Stimulated activated CD4-positive, alpha-beta T cell treated with anti-CD3 and anti-CD28 coated beads, Interleukin-1b, Interleukin-23, amount 100 ng/mL, for 1 hour (primary cell): ENCODE measurements at places on chromosomes 7 and 10.

GRCh38 chr7:96034940-96035727 lies 262.8 kb downstream of the DYNC1I1 start:
- no peak for DNase-seq

DNA sequence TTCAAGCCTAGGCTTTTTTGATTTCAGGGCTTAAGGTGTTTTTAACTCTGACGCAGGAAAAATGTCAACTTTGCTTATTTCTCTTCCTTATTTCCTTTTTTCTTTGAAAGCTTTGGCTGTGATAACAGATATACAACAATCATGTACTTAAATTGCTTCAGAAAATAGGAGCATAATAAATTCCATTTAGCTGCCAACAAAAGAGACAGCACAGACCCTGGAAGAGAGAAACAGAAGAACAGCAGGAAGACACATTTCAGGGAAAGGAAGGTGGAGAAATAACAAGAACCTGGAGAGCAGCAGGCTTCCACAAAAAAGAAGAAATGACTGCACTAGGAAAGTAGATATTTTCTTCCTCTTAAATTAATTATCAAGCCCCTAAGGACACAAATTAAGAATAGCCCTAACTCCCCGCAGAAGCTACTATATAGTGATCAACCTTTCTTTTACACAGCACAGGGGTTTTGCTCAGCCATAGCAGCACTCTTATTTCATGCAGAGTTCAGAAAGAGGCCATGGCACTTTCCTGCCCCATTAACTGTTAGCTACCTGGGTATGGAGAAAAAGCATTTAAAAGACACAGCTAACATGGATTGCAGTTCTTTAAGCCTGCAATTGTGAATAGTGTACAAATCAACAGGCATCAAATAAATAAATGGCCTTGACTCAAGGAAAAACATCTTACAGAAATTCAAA lies 61.5 kb downstream of the IQUB start:
- no peak for DNase-seq

DNA sequence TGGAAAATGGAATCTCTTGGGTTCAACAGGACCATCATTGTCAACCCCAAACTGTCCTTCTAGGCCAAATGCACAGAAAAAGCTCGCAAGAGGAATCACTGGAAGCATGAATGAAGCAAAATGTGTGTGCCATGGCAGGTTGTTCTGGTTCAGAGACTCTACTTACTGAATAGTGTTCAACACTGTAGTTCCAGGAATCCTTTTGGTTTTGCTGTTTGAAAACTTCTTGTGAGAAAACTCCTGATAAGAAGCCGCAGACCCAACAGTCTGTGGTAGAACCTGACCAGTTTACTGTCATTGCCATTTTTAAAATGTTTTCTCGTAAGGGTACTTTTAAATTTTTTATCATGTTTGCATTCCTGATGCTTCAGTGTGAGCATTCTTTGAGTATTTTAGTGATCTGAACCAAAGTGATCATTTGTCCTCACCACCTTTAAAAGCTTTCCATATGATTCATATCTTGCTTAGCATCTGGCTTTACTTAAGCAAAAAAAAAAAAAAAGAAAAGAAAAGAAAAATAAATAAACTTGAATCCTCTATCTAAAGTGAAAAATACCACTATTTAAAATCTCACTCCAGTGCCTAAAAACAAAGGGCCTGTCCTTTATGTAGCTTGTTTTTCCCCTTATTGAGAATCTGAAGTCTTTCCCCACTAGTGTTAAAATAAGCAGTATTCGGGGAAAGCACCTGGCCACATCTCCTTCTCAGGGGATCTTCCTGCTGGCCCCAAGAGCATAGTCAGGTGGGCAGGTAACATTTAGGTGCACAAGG lies 92.4 kb downstream of the WNT2 start:
- DNase-seq: no peak

DNA sequence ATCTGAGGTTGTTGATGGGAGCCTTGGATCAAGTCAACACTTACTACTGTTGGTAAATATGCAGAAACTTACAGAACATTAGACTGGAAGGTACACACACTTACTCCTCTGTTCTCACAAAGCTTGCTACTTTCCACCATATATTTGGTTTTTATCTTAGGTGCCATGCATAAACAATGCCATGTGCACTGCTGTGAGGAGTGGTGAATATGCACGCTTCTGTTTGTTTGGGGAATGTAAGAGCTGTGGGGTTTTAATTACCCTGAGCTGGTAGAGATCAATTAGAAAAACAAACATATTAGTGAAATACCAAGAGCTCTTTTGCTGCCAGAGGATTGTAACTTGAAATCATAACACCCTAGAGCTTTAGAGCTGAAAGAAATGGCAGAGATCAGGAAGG lies 79.8 kb upstream of the ARID5B start:
- no peak for DNase-seq

- DNase-seq: no peak
These were observed 9.8 kb downstream of the NKX6-2 start for GRCh38 chr10:132776186-132776585.

DNA sequence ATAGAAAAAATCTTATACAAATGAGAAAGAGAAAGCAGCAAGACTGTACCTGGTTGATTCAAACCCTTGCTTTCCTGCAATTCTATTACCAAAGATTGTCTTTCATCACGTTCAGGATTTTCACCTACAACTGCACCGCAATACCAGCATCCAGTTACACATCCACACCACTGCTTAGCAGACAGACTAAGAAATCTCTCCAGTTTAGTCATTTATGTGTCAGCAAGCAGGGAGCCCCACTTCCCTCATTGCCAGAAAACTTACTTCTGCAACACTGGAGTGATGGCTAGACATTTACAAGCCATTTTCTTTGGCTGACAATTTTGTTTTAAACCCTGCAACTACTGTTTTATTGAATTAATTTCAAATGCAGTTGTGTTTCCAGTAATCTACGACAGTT lies 359.6 kb upstream of the MEOX2 start:
- DNase-seq: no peak

GRCh38 chr7:44307301-44307900 lies 18.0 kb downstream of the CAMK2B start:
- DNase-seq: no peak

DNA sequence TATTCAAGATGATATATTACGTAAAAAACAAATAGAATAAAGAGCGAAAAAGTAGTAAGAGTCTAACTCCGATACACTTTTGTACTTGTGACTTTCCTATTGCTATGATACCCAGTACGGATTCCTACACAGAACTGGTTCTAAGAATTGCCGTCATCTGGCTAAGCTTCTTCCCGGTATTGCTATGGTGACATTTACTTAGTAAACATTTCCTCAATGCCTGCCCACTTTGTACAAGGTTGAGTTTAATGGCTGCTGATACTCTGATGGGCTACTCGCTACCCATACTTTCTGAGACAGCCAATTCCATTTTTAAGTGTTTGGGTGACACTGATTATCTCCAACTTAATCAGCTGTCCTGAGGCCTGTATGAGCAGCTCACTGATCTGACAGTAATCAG lies 55.6 kb downstream of the OSBPL3 start:
- DNase-seq: no peak

GRCh38 chr10:113663908-113664307 lies at the start of gene NRAP:
Gene NRAP (minus strand): TSS chr10:113664041. CDS start chr10:113663882, 159 bp downstream.
- no peak for DNase-seq

DNA sequence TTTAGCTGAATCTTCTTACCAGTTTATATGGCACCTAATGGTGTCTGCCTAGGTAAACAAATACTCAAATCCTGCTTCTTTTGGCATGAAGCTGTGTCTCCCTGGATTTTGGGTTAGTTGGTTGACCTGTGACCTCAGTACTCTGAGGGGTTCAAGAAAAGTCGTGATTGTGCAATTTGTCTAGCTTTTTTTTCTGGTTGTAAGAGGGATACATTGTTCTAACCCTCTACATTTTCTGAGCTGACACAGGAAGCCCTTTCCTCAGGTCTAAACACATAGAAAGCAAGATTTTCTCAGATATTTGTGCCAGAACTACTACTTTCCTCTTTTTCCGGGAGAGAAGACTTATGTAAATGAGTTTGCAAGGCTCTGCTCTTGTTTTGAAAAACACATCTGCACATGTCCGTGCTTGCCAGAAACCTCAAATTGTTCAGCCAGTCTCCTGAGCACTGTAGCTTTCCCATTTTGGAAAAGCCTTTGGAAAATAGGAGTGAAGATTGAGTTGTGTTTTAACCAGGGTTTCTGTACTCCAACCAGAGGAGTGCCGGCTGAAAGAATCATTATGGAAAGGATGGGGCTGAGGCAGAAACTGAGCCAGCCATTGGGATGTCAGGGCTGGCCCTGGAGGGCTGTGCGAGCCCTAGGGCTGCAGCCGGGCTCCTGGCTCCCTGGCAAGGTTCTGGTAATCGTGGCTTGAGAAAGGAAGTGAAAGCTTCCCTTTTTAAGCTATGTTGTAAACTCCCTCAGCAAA lies 31.3 kb upstream of the CXCL12 start:
- DNase-seq: no peak

- DNase-seq: no peak
These were observed 8.2 kb downstream of the TMEM270 start for GRCh38 chr7:73869011-73869798.

- DNase-seq: no peak
These were observed 2.9 kb downstream of the RBP4 start for GRCh38 chr10:93598157-93598556.

- no peak for DNase-seq
These were observed 45.8 kb downstream of the YKT6 start for GRCh38 chr7:44246396-44247113.

GRCh38 chr7:84790882-84791281 lies 396.0 kb downstream of the SEMA3D start:
- no peak for DNase-seq

GRCh38 chr7:37290731-37291130 lies 157.9 kb downstream of the ELMO1 start:
- DNase-seq: no peak

DNA sequence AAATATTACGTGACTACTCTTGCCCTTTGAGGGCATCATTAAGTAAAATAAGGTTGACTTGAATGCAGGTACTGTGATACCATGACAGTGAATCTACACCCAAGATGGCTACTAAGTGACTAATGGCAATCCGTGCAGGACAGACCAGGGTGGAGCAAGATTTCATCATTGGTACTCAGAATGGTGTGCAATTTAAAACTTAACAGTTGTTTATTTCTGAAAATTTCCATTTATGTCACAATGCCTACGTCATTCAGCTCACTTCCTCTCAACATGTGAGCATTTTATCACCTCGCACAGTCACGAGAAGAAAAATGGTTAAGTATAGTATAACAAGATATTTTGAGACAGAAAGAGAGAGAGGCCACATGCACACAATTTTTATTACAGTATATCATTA lies 50.3 kb upstream of the MET start:
- no peak for DNase-seq

- DNase-seq: peak; percentile 18
These were observed 41.9 kb upstream of the SYPL1 start for GRCh38 chr7:106153891-106154449.

DNA sequence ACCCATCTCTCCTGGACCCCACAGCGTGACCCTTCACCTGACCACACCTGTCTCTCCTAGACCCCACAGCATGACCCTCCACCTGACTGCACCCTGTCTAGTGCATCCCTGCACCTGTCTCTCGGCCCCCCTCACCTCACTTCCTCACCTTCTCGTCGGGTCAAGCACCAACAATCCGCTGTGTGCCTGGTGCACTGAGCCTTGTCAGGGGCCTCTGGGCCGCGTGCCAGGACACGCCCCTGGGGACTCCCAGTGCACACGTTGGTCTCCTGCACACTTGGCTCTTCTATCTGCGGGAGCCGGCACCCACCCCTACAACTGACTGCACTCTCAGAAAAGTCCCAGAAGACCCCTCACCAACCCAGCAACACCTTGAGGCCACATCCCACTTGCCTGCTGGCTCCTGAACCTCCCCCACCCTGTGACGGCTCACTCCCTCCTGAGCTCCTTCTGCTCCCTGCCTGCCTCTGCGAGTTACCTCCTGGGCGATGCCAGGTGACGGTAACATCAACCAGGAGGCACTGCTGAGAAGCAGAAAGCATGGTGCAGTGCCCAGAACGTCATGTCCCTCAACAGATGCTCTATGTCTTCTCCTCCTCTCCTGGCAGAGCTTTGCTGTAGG lies 147.6 kb downstream of the DIP2C start:
- DNase-seq: no peak

- DNase-seq: no peak
These were observed 259.2 kb downstream of the MAD1L1 start for GRCh38 chr7:1973321-1974251.

DNA sequence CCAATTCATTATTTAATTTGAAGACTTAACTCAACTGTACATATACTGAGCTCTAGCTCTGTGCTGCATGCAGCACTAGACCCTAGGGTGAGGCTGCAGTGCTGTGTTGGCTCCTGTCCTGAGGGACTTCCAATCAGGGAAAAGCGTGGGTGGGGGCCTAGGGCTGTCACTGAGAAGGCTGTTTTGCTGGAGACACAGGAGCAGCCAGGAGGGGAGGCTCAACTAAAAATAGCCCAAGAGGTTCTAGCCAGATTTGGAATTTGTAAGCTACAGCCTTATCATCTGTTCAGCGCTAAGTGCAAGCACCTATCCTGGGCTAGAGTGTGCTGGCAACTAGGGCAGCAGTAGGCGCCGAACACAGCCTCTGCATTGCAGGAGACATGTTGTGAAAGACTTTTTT lies 121.1 kb downstream of the VWC2 start:
- no peak for DNase-seq

GRCh38 chr10:60281331-60281730 lies 108.3 kb downstream of the ANK3 start:
- DNase-seq: no peak
